ENCODE measurements at places on chromosomes 11 and 22. TPM values are rescaled to one million over a fixed set of nuclear protein-coding genes. Genes with fewer than 3 reads are reported as not detected.

The ANO9 gene
- total RNA-seq: 1.2 TPM

The TTC12 gene
- 2.7 TPM for total RNA-seq

The BACE1-AS gene
- 6.6 TPM for total RNA-seq

The MRGPRD gene
- total RNA-seq: not detected

The RASSF7 gene
- total RNA-seq: 2.0 TPM

The MSANTD4 gene
- total RNA-seq: 13.3 TPM

The PANX3 gene
- not detected for total RNA-seq

The PAX6 gene
- 0.32 TPM for total RNA-seq

The CCDC15 gene
- 0.93 TPM for total RNA-seq

The CNGA4 gene
- not detected for total RNA-seq

The TEX12 gene
- not detected for total RNA-seq

The LARGE2 gene
- total RNA-seq: not detected

The GLYATL1 gene
- not detected for total RNA-seq

The MS4A1 gene
- total RNA-seq: 0.22 TPM

The FOLH1 gene
- 0.90 TPM for total RNA-seq
